Urinary bladder (tissue), 4 donors: ENCODE measurements at places on chromosomes 7 and 10.

DNA sequence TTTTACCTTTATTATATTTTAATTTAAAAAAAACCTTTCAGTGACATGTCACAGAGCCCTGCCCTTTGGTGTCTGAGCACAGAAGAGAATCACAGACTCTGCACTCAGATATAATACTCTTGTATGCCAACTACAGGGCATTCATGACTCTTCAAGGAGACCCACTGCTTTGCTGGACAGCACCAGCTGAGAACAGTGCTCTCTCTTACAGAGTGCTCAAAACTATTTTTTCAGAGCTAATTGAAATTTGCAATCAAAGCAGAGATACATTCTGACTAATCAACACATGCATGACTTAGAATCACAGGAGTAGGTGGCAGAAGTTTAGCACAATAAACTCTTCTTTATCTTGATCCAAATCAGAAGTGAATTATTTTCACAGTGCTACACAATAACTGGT, 99.1 kb downstream of the OSBPL3 start:
- DNase-seq = no peak

DNA sequence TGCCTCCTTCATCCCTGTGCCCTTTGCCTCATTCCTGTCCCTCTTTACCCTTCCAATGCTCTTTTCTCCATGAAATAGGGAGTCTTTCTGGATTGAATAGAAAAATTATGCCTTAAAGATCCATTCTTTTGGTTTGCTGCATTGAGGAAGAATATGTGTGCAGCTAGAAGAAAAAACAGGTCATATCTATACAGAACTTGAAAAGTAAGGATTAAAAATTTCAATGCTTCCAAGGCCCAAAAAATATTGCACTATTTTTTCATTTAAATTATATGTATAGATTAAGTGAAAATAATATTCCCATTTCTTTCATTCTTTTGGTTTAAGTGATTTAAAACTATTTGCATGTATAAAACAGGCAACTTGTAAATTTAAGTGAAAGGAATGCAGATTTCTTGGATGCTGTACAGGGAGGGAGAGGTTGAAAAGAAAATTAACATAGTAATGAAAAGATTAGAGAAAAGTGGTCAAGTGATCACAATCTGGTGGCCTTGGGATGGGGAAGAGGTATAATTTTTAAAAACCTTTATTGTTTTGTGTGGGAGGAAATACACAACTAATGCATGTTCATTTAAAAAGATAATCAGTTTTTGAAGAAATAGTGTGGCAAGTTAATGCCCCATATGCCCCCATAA, 18.5 kb upstream of the EVX1 start:
- no peak for DNase-seq

GRCh38 chr7:2517026-2517425, 2.5 kb upstream of the LFNG start:
- no peak for DNase-seq

DNA sequence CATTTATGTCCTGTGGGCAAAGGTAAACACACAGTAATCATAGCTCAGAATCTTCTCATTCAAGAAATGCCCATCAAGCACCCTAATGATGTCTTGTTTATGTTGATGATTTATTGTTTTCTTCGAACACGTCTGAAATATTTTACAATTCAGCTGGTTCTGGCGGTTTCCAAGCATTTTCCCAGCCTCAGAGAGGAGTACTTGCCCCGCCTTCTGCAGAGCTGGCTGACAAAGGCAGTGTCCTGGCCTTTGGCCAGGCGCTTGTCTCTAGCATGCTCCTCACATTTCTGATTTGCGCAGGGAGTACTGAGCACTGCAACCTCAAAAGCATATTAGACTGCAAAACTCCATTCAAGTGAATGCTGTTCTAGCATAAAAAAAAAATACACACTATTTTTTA, 314.2 kb upstream of the GNAI1 start:
- DNase-seq = peak; percentile 21

DNA sequence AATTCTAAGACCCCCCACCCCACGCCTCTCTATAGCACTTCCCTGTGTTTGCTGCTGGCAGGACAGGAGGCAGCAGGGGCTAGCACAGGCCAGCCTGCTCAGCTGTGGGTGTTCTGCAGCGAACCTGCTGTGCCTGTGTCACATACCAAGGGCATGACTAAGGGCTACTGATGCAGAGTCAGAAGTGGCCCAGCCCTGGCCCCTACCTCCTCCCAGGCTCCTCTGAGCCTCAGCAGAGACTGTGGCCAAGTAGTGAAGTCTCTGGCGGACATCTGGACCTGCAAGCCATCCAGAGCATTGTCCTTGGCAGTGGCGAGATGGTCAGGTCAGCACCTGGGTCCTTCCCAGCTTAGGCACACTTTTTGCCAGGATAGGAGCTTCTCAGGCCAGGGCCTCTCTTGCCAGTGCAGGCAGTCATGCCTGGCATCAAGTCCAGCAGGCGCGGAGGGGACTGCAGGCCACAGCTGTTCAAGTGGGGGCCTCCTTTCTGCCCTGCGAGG, 116.3 kb upstream of the RET start:
- DNase-seq = no peak

DNA sequence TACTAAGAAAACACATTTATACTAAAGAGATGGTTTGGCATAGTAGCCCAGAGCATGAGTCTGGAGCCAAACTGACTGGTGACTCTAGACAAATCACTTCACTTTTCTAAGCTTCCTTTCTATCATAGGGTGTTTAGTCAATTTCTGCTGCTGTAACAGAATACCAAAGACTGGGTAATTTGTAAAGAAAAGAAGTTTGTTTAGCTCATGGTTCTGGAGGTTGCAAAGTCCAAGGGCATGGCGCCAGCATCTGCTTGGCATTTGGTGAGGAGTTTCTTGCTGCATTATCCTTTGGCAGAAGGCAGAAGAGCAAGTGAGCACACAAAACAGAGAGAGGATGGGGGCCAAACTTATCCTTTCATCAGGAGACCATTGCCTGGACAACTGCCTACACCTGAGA, 146.3 kb downstream of the CHCHD3 start:
- DNase-seq = no peak

GRCh38 chr10:79367426-79368189, 20.3 kb downstream of the PPIF start:
- no peak for DNase-seq

DNA sequence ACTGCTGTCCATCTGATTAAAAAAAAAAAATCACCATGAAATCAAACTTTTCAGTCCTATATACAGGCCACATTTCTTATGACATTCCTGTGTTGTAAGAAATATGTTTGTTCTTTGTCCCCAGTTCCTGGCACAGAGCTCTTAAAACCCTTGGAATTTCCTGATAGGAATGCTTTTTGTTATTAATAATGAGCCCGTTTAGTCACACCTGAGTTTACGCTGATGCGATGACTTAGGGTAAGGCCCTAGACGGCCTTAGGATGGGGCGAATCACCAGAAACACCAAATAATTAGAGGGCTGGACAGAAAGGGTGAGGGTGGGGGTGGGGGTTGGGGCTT, 17.5 kb downstream of the TSPAN15 start:
- DNase-seq = no peak

- DNase-seq = no peak
Observed at GRCh38 chr7:70589590-70589989, 542.4 kb upstream of the GALNT17 start.

DNA sequence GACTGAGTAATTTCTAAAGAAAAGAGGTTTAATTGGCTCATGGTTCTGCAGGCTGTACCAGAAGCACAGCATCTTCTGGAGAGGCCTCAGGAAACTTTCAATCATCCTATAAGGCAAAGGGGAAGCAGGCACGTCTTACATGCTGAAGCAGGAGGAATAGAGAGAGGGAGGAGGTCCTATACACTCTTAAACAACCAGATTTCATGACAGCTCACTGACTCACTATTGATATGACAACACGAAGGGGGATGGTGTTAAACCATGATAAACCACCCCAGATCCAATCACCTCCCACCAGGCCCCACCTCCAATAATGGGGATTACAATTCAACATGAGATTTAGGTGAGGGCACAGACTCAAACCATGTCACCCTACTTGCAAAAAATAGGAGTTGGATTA, 201.5 kb downstream of the CDK14 start:
- DNase-seq = no peak

GRCh38 chr7:32074787-32075585, 4.8 kb upstream of the PDE1C start:
- DNase-seq = no peak

GRCh38 chr10:52918714-52919305, 146.2 kb upstream of the MBL2 start:
- no peak for DNase-seq

GRCh38 chr7:8582728-8583127, 149.3 kb downstream of the NXPH1 start:
- no peak for DNase-seq

DNA sequence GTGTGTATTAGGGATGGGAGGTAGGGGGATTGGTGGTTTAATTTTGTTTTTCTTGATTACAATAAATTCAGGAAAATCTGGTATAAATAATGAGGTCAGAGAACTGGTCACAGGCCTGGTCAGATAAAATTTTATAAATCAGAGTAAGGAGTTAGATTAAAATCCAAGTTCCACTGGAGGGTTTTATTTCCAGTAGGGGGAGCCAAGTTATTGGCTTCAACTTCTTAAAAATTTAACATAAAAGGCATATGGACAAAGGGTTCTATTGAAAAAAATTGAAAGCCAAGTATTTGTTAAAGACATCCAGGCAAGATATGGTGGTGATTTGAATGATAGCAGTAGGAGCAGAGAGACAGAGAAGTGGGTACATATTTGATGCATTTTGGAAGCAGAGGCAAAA, 763.3 kb downstream of the SORCS1 start:
- DNase-seq = no peak
